ENCODE measurements at places on chromosomes 12 and 14.

- no peak for DNase-seq
Observed at GRCh38 chr14:78974691-78975090, 804.5 kb downstream of the NRXN3 start.

DNA sequence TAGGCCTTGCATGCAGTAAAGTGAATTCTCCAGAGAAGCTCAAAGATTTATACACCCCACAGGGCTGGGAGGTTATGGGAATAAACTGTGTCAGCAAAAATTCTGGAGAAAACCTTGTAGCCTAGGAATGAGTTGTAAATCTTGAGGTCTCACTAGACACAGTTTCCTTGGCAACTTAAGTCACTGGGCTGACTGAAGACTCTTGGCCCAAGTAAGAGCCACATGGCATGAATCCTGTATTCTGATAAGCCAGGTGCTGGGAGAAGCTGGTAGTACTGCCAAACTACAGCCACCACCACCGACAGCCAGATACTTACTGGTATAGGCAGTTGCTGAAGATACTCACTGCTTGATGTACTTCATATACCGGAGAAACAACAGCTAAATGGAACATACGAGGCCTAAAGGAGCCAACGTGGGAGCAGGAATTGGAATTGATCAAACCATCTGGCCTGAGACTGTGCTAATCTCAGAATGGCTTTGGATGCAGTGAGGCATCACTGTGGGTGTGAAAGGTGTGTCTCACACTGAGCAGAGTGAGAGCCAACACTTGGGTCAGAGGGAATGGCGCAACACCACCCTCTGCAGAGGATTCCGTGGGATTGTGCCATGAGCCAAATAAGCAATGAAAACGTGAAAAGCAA is 102.8 kb upstream of the TMCC3 start:
- DNase-seq, result no peak

DNA sequence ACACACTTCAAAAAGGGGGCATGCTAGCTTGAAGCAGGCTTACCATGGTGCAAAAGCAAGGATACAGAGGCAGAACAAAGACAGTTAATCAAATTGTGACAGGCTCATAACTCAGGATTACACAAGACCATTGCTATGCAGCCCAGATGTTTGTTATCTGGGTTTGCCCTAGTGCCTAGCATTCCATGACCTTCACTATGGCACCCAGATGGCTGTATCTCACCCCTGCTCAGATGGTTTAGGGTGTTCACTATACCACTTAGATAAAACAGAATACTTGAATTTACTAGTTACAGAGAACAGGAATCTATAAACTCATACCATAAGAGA is 56.2 kb downstream of the SDR9C7 start:
- no peak for DNase-seq

- no peak for DNase-seq
Observed at GRCh38 chr14:74238974-74239847, at the start of gene VSX2. Gene VSX2 (plus strand): TSS chr14:74239449. CDS start chr14:74239562, 113 bp downstream.

- DNase-seq, result no peak
Observed at GRCh38 chr12:131249246-131250027, 295.7 kb downstream of the ADGRD1 start.

DNA sequence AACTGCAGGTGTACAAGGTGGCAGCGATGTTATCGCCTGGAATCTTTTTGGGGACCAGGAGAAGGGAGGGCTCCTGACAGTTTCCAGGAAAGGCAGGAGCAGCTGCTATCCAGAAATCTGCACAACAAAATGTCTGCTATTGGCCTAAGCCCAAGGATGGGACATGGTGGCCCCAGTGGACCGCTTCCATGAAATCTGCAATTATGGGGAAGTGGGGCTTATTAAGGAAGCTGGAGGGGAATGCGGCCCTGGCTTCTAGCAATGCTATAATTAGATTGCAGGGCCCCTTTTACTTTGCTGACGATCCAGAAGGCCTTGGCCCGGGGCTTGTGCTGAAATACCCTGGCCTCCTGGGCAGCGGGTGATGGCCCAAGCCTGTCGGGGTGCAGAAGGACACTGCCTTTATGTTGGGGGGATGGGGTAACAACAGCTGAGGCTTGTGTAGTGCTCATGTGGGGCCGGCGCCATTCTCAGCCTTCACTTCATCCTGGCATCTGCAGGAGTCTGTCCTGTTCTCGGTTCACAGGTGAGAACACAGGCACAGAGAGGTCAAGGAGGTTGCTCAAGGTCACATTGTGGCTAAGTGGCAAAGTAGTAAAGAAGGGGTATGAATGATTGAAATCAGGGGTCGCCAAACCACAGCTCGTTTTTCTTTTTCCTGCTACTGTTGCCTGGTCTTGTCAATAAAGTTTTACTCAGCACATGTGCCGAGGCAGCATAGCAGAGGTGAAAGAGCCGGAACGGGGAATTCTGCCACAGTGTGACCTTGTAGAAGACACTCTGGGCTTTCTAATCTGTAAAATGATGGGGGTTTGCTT is 153.5 kb downstream of the RBM19 start:
- no peak for DNase-seq

- DNase-seq, result no peak
Observed at GRCh38 chr12:123042833-123043232, 62.4 kb downstream of the ARL6IP4 start.

- no peak for DNase-seq
Observed at GRCh38 chr14:53668897-53669296, 287.7 kb downstream of the BMP4 start.

DNA sequence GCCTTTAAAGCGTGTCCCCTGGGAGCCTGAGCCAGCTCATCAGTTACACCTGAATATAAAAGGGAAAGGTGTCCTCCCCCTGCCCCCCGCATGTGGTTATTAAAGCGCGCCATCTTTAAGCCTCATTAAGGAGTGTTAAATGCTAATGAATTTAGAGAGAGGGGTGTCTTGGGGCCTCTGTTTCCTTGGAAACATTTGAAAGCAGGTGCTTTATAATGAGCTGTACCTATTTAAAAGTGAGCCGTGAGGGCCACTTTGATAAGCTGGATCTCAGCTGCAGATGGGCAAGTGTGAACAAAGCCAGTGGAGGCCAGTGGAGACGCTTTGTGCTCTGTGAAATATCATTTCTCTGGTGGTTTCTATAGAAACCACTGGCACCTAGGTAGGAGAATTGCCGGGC is 84.0 kb downstream of the BEGAIN start:
- no peak for DNase-seq

DNA sequence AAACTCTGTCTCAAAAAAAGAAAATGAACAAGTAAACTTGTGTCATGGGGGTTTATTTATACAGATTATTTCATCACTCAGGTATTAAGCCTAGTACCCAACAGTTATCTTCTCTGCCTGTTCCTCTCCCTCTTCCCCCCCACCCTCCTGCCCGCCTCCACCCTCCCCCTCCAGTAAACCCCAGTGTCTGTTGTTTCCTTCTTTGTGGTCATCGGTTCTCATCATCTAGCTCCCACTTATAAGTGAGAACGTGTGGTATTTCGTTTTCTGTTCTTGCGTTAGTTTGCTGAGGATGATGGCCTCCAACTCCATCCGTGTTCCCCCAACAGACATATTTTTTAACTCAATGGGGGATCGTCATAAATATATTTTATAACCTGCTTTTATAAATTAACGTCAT is 12.3 kb downstream of the IL31 start:
- DNase-seq, result no peak

GRCh38 chr12:56645201-56645716 is 525 bp downstream of the ATP5F1B start:
- no peak for DNase-seq

DNA sequence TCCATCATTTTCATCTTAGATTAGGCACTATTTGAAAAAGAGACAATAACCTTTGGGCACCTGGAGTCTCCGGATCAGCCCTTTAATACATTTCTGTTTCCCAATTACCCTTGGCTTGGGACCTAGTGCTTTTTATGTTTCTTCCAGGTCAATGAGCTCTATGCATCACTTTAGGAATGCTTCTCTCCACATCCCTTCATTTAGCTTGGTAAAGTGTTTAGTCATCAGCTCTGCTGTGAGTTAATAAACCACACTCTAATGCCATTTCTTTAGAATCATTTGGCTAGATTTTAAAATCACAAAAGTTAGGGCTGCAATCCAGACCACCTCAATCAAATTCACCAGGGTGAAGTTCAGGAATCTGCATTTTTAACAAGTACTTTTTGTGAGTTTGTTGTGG is 41.7 kb downstream of the RASSF9 start:
- no peak for DNase-seq

DNA sequence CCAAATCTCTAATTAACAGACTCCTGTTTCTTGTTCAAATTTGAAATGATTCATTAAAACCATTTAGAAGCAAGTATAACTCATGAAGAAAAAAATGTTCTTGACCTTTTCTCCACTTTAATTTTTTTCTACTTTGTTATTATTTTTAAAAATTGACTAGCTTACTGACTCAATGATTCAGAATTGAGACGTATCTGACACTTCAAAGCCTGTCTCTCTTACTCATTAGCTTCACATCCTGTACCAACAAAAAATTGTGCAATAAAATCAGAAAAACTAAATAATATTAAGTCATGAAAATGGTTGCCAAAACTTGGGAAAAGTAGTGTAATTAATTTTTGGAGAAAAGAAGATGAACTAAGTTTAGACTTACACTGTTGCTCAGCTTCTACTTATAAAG is 331.2 kb downstream of the SLC16A7 start:
- DNase-seq, result no peak

DNA sequence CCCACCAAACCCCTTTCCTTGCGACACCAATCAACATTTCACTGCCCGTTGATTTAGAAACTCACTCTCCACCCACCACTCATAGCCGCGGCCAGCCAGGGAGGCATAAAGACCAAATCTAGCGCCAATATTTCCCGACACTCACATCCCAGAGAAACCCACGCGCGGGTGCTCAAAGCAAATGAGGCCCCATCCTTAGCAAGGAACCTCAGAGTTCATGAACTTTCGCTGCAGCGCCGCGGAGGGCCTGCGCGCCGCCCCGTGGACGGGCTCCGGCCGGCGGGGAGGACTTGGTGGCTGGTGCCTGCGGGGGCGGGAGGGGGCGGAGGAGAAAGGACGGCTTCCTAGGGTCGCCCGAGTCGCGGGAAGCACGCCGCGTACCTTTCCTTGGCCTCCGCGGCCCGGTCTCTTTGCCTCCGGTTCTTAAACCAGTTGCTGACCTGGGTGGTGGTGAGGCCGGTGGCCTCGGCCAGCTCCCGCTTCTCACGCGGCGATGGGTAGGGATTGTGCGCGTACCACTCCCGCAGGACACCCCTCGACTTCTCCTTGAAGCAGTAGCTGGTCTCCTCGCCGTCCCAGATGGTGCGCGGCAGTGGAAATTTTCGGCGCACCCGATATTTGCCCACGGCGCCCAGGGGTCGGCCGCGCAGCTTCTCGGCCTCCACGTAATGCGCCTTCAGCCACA is 886 bp downstream of the SIX1 start:
- DNase-seq, result no peak

DNA sequence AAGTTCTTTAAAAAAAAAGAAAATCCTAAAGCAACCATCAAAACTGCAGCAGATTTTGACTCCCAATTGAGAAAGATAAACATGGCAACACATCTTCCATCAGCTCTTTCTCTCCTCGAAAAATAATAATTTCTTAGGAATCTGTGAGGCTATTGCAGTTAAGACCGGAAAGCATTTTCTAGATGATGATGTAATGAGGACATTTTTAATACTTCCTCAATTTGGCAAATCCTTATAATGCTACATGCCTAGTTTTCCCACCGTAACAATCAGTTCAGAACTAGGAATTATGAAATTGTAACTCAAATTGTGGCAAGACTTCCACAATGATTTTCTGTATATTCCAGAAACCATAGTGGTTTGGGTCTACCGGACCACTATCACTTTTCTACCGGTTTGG is 180.9 kb upstream of the PDE3A start:
- no peak for DNase-seq

DNA sequence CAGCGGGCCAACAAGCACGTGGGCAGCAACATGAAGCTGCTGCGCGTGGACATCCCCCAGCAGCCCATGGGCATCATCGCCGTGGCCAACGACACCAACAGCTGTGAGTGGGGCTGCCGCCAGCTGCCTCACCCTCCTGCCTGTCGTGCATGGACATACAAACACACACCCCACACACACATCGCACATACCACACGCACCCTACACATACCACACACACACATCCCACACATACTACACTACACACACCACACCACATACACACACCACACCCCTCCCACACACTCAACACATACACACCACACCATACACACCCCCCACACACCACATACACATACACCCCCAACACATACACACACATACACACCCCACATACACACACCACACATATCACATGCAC is 25.2 kb upstream of the NXPH4 start:
- no peak for DNase-seq

DNA sequence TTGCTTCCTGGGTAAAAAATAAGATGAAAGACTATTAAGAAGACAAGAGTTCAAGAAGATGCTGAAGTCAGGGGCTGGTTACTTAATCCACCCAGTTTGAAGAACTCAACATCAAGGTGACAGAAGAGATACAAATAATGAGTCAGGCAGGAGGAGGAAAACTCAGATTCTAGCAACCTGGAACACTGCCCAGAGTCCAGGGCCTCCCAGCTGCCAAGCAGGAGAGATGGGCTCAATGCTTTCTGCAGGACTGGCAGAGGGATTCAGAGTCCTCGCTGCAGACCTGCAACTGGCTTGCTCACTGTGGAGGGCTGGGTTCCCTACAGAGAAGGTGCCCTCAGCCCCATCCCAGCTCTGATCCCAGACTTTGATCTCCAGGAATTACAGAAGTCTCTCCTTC is 28.6 kb upstream of the CEBPE start:
- peak; percentile 83 for DNase-seq

- DNase-seq, result no peak
Observed at GRCh38 chr12:62536546-62536945, 69.9 kb downstream of the MON2 start.

DNA sequence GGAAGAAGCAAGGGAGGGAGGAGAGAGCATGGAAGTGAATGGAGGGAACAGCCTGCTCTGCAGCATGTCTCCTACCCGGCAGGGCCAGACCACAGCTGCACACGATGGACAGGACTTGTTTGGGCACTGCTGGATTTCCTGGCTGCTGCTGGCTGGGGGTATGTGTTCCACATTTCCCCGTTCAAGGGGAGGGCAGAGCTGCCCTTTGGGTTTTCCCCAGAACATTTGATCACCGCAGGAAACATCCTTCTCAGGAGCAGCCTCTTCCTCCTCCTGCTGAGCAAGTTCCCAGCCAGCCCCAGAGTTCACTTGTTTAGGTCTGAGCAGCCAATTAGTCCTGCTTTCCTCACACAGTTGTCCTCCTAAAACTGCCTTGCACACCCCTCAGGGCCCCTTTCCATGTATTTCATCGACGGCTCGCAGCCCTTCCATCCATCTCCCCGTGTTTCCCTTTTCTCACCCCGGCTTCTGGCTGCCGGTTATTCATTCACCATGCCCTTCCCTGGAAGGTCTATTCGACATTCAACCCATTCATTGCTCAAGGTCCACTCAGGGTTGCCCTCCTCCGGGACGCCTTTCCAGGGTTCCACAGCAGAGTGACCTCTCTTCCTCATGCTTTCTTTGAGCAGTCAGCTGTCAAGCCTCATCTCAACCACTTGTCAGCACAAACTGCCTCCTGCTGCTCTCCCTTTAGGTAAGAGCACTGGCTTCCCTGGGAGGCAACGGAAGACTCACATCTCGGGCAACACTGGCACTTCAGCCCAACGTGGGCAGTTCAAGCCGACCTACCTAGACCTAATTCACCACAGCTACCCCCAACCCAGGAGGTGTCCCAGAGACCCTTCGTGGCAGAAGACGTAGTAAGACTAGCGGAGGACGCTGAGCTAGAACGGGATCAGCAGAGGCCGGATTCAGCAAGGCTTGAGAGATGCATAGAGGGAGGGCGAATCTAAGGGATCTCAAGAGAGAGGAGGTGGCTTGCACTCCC is 20.1 kb upstream of the ANO2 start:
- no peak for DNase-seq
